ENCODE measurements at places on chromosomes 7 and 10.

- no peak for DNase-seq
Observed at GRCh38 chr10:52956861-52957260, 184.3 kb upstream of the MBL2 start.

DNA sequence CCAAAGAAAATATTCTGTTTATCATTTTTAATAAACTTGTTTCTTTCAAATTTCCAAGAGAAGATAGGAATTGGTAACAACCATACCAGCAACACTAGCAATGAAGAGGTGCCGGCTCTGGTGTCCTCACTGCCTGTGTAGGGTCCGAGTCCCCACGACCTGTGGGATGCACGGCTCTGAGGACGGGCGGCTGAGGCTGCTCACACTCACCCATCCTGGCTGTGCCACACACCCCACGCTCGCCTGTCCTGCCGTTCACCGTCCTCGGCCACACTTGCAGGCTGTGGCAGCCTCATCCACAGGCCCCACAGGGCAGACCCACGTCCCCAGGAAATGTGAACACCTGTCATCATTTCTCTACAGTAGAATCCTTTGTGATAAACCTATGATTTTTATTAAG, 48.2 kb upstream of the DPYSL4 start:
- no peak for DNase-seq

- DNase-seq, result no peak
Observed at GRCh38 chr7:156527458-156527890, 113.1 kb upstream of the RNF32 start.

- no peak for DNase-seq
Observed at GRCh38 chr7:134771889-134772288, 7.5 kb upstream of the CALD1 start.

- no peak for DNase-seq
Observed at GRCh38 chr10:69640196-69640980, 10.3 kb downstream of the FAM241B start.

- no peak for DNase-seq
Observed at GRCh38 chr10:133378251-133379096, 588 bp upstream of the PAOX start.

DNA sequence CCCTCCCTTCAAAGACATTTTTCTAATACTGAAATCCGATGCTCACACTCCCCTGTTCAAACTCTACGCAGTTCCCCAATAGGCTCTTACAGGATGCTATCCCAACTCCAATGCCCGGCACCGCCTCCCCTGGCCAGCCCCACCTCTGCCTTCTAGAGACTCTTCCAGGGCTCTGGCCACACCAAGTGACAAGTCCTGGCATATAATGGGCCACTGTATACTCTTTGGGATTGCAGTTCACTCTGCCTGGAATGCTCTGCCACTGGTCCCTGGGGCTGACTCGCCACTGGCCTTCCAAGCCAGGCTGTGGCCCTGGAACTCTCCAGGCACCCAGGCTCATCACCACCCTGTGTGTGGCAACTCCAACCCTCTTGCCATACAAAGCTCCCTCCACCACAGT, 3.1 kb upstream of the BRI3 start:
- no peak for DNase-seq

GRCh38 chr7:99731638-99732374, 3.2 kb downstream of the CYP3A7 start:
- no peak for DNase-seq

GRCh38 chr10:14757394-14757793, 17.3 kb downstream of the FAM107B start:
- DNase-seq, result no peak

- DNase-seq, result no peak
Observed at GRCh38 chr7:147759327-147759943, 831.1 kb upstream of the C7orf33 start.

GRCh38 chr7:48118041-48118440, 29.0 kb downstream of the UPP1 start:
- no peak for DNase-seq

DNA sequence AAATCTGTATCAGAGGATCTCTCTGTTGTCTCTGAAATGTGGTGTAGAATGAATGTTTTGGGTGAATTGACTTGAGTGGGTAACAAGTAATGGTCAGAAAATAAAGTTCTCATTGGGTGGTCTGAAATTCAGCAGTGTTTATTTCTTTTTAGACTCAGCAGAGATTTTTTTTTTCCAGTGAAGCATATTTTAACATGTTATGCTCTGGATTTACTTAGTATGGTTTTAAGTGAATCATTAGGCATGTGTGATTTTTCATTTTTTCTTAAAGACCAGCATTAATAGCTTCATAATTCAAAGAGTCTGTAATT, 63.5 kb downstream of the REEP3 start:
- no peak for DNase-seq

All from stimulated activated CD4-positive, alpha-beta T cell treated with anti-CD3 and anti-CD28 coated beads, Interleukin-4, amount 100 ng/mL, for 48 hours (primary cell).